Activated effector memory CD4-positive, alpha-beta T cell treated with Interleukin-2 at 50 U/mL for 16 hours (primary cell): ENCODE measurements at places on chromosomes 4 and X.

- no peak for DNase-seq
These were observed 269.7 kb upstream of the PCDH7 start for GRCh38 chr4:30450474-30450873.

GRCh38 chrX:2261831-2262667, 238.7 kb downstream of the DHRSX start:
- no peak for DNase-seq

DNA sequence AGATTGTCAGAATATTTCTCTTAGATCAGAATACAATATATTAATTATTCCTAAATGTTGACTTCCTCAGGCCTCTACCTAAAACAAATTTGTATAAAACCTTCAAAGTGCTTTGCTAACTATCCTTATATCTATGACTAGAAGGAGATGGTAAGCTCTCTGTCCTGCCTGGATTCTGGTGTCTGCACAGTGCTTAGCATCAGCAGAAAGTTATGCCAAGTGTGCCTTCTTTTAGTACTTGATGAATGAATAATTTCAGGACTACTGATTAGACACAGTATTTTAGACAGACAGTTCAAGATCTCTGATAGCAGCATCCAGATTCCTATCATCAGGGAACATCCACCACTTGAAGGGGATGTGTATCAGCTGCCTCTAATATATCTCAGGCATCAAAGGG, 242.4 kb upstream of the TLL1 start:
- DNase-seq, result no peak

- no peak for DNase-seq
These were observed 57.1 kb upstream of the MAMLD1 start for GRCh38 chrX:150306002-150306401.

DNA sequence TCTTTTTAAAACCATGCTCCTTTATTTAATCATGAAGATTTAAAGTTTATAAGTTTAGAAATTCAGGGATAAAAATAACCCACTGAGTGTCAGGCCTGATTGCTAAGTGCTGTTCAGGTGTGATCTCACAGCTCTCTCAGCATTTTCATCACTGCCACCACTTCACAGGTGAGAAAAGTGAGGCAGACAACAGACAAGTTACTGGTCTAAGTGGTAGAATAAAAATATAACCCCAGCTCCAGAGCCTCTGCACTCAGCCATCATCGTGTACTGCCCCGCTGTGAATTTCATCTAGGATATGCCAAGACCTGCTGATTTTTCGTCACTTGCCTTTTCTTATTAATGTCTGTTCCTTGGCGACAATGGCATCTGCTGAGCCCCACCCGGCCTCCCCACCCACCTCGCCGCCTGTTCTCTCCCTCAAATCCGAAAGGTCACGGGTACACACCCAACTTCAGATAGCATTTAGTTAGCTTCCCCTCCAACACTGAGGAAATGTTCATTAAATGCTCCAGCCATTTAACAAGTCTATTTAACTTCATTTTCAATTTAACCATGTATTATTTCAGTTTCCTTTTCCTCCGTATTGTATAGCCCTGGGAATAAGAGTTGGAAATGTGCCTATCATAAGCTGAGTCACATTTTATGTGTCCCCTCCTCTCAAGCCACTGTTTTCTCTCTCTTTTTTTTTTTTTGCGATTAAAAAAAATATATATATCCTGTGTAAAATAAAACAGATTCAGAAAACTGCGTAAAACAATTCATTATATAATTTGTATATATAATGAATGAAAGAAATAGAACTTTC, 236.5 kb downstream of the CBR4 start:
- no peak for DNase-seq

- no peak for DNase-seq
These were observed 15.8 kb upstream of the CT45A1 start for GRCh38 chrX:135697601-135698000.

DNA sequence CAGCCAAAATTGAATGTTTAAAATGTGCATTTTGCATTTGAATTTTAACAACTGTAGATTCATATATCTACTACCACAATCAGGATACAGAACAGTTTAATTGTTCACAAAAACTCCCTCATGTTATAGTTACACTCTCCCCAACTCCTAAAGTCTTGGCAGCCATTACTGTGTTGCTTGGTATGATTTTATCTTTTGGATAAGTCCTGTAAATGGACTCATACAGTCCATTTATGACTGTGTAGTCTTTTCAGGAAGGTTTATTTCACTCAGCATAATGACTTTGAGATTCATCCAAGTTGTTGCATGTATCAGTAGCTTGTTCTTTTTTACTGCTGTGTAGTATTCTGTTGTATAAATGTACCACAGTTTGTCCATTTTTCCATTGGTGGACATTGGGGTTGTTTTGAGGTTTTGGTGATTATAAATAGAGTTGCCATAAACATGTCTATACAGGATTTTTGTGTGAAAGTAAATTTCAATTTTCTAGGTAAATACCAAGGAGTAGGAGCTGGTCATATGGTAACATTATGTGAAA, 9.9 kb downstream of the FAM193A start:
- no peak for DNase-seq

- no peak for DNase-seq
These were observed 2.1 kb upstream of the ADH5 start for GRCh38 chr4:99090481-99091215.

GRCh38 chr4:122652379-122652778, 31.5 kb upstream of the IL21 start:
- no peak for DNase-seq

- no peak for DNase-seq
These were observed at the start of gene PDCL2 for GRCh38 chr4:55592014-55592413. Gene PDCL2 (minus strand): TSS chr4:55592245. CDS start chr4:55592109, 136 bp downstream.

GRCh38 chr4:159925770-159926169, 822.9 kb downstream of the RAPGEF2 start:
- no peak for DNase-seq

DNA sequence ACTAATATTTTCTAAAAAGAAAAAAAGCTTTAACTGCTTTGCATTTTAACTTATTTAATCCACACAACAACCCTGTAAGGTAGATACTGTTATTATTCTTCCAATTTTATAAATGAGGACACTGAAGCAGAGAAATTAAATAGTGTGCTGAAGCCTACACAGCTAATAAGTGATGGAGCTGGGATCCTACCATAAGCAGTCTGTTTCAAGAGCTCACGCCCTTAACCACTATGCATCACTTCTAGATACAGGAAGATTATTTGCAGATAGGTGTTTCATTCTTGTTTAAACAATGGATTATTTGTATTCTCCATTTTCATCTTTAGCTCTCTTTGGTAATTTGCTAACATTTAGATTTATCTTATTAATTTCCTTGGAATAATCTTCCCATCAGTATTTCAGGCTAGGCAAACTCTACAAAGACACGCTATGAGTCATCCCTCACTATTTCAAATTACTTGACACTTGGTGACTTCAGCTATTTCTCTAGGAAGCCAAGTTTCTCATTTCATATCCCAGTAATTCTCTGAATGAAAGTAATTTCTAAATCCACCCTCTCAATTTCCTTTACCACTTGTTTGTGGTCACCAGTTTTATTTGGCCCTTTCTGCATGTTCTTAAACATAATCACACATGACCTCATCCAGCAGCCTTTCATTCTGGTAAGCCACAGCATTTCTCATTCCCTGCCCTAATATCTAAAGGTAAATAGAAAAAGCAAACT, 67.3 kb downstream of the ASB9 start:
- DNase-seq, result no peak

GRCh38 chrX:119684916-119685224, 8.1 kb downstream of the SEPTIN6 start:
- DNase-seq, result no peak

- no peak for DNase-seq
These were observed 18.5 kb downstream of the CLGN start for GRCh38 chr4:140408974-140409373.

DNA sequence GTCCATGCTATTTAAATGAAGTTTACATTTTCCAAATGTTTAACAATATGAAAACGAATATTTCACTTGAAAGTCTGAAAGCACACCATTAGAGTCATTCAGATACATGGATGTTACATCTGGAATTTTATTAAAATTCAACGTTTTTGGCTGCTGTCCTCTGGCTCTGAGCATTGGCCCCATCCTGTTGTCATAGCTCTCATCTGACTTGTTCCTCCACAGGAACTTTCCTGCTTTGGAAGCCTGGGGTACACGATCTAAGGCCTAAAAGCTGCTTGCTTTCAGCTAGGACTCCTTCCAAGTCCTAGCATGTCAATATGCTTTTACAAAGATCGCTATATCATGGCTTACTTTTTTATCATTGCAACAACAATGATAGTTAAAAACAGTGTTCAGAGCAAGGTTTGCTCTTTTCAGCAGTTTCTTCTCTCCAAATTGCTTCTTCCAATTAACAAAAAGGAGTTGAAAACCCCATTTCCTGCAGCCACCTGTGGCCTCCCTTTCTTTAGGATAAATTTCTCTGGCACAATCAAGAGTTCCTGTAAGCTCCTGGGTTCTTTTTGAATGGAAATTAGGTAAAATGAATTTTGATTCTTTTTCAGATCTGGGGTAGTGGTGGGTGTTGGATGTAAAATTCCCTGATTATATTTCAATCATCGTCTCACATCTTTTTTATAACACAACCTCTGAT, 413.4 kb upstream of the AGA start:
- no peak for DNase-seq

GRCh38 chr4:132910229-132910748, 238.8 kb upstream of the PCDH10 start:
- no peak for DNase-seq

- no peak for DNase-seq
These were observed 54.2 kb downstream of the RPS3A start for GRCh38 chr4:151153585-151153984.

DNA sequence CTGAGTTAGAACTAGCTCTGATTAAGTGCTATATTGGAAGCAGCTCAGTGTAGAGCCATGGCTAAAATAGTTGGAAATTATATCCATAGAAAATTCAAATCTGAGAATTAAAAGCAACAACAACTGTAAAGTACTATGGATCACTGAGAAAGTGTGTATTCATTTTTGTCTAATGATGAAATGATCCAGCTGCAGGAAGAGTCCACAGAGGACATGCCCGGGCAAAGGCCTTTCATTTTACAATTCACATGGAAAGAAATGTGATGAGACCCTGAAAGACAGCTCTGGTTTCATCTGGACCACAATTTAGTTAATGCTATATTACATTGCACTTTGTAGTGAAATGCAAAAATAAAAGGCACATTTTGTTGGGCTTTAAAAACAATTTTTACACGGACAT, 196.8 kb upstream of the FAT1 start:
- DNase-seq, result no peak

DNA sequence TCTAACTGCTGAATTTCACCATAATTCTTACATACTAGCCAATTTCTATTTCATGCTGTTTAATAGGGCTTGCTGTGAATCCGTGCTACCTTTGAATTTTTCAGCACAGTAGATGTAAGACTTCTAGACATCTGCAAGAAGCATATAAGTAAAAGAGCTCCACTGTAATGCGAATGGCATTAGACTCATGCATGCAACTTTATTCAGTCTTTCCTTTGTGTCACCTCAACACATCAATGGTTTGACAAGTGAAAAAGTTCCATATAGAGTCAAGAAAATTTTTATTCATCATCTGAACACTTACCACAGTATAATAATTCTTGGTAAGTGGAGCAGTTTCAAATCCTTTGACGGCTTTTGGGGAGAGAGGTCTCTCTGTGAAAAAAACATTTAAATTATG, 48.9 kb downstream of the ARHGEF6 start:
- no peak for DNase-seq

GRCh38 chrX:10146346-10146745, 10.4 kb upstream of the CLCN4 start:
- no peak for DNase-seq

GRCh38 chr4:99827454-99827853, 10.8 kb downstream of the DAPP1 start:
- no peak for DNase-seq

DNA sequence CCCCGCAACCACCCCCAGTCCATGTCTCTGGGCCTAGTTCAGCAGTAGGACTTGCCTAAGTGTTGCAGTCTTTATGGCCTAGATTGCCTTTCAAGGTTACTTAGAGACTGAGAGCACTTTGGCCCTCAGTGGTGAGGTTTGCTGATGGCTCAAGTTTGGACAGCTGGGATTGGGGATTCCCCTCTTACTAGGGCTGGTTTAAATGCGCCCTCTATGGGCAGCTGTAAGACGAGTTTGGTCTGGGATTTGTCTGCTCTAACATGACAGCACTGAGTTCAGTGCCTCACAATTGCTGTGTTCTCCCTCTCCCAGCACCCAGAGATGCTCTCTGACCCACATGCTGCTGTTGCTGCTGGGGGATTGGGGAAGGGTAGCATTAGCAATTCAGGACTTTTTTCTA, 23.1 kb downstream of the DACH2 start:
- DNase-seq, result no peak

- no peak for DNase-seq
These were observed 139.9 kb downstream of the RAB28 start for GRCh38 chr4:13344216-13344615.

- no peak for DNase-seq
These were observed 151.6 kb downstream of the EMCN start for GRCh38 chr4:100366213-100366612.

DNA sequence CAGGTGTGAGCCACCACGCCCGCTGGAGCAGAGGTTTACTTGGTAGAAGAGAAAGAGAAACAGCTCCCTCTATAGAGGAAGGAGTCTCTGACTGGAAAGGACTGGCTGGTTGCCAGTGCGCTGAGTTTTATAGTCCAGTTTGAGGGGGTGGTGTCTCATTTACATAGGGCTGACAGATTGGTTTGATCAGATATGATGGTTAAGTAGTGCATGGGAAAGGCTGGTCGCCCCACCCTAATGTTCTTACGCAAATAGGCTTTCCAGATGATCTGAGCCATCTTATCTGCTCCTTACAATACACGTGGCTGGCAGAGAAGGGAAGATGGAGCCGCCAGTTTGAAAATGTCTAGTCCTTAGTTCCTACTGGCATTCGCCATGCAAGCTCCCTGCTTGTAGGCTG, 439.5 kb downstream of the NAF1 start:
- no peak for DNase-seq

DNA sequence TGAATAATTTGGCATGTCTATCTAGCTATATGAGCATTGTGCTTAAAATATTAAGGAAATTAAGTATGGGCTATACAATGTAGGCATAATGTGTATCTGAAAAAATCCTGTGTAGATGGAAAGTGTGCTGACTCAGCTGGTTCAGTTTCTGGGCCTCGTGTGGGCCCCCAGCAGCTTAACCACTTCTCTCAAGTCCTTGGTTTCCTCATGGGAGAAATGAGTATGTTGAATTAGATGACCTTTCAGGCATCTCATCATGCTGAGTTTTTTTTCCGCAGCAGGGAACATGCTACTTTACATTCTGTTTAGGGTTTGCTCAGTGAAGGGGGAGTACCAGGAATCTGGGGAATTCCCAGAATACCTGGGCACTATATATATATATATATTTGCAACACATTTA, 30.5 kb downstream of the RHOH start:
- no peak for DNase-seq
